ENCODE measurements at places on chromosomes 3 and 15. TPM values are rescaled to one million over a fixed set of nuclear protein-coding genes. Genes with fewer than 3 reads are reported as not detected.

Gene ULK4
- 6.6 TPM for total RNA-seq

Gene PAQR9
- total RNA-seq = 0.21 TPM

Gene ANKUB1
- total RNA-seq = not detected

Gene MITF
- total RNA-seq = 0.30 TPM
